NCI-H2081 (cell line): ENCODE measurements at places on chromosomes 11 and 22.

- DNase-seq, result no peak
Measured at GRCh38 chr11:126548581-126549550, 193.4 kb downstream of the ST3GAL4 start.

- DNase-seq, result no peak
Measured at GRCh38 chr11:18438691-18439090, 17.0 kb upstream of the LDHAL6A start.

GRCh38 chr11:77753230-77753629 is 67.3 kb downstream of the RSF1 start:
- DNase-seq, result no peak

DNA sequence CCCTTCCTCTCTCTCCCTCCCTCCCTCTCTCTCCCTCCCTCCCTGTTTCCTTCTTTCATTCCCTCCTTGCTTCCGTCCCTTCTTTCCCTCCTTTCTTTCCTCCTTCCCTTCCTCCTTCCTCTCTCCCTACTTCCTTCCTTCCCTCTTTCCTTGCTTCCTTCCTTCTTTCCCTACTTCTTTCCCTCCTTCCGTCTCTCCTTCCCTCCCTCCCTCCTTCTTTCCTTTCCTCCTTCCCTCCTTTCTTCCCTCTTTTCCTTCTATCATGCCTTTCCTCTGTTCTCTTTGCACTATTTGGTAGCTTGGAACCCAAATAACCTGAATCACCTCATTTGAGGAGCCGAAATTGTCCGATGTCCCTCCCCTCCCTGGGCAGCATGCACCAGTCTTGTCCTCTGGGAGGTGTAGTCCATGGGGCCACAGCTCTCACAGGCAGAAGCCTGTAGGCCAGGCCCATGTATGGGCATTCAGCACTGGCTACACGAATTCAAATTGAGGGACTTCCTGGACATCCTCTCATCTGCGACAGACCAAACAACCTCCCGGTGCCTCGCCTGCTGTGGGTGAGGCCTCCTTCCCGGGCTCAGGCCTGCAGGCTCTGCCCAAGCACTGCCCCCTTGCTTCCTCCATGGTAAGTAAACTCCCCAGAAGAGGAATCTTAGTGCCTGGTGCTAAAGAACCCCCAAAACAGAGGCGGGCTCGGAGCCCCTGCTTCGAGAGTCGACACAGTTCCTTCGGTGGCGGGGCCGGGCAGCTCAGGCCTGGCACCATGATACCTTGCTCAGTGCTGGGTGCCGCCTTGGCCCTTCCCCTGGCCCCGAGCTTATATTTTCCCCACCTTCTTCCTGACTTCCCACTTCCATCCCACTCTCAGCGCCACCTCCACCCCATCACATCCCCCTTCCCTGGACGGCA is 454.1 kb upstream of the CADM1 start:
- DNase-seq, result peak; percentile 63

- no peak for DNase-seq
Measured at GRCh38 chr11:90874281-90874680, 651.4 kb upstream of the CHORDC1 start.

GRCh38 chr22:27397954-27398342 is 403.6 kb downstream of the MN1 start:
- DNase-seq, result no peak

- no peak for DNase-seq
Measured at GRCh38 chr11:45399166-45399565, 113.0 kb upstream of the SYT13 start.

- DNase-seq, result no peak
Measured at GRCh38 chr11:14237444-14237961, 121.5 kb downstream of the RRAS2 start.

DNA sequence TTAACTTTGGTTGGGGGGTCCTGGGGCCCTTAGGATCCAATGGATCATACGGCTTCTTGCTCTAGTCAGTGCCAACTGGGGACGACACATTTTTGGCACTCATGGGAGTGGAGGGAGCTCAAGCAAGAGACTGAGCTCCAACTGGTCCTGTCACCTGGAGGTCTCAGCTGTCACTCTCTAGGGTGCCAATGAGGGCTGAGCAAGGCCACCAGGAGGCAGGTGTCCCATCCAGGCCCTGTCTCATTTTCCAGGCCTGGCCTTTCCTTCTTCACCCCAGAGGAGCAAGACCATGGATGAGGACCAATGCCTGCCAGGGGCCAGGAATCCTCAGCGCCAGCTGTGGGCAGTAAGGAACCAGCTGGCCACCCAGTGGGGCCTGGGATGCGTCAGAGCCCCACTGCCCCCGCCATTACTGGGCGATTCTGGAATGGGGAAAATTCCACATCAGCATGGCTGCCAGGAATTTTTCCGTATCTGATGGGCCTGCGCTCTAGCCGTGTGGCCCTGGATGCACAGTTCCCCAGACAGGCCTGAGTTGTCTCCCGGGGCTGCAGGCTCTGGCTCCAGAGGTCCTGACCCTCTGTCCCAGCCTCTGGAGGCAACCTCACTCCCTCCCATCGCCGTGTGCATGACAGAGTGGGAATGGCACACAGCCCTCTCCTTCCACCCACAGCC is 669 bp upstream of the GAL3ST1 start:
- no peak for DNase-seq

DNA sequence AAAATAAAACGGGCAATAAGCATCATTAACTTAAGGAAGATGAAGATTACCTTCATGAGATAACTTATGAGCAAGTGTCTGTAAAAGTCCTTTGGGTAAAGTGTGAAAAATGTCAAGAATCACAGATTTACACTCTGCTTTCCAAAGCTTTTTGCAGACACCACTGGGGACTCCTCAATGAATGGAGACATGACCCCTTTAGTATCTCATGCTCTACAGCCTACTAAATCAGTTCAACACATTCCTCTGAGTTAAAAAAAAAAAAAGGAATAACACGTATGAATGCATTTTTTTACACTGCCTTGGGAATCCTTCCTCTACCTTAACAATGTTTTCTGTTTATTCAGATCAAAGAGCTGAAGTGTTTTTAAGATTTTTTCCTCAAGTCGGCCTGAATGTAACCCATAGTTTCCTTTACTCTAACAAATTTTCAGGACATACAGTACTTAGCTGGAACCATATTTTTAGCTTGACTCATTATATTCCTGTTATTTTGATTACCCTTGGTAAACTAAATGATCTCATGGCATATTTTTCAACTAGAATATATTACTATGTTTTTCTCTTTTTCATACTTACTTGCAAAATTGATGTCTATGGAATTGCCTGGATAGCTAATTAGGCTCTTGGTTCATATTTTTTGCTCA is 25.9 kb upstream of the RAB30 start:
- DNase-seq, result no peak

GRCh38 chr11:59679347-59679746 is 10.5 kb upstream of the PATL1 start:
- no peak for DNase-seq

DNA sequence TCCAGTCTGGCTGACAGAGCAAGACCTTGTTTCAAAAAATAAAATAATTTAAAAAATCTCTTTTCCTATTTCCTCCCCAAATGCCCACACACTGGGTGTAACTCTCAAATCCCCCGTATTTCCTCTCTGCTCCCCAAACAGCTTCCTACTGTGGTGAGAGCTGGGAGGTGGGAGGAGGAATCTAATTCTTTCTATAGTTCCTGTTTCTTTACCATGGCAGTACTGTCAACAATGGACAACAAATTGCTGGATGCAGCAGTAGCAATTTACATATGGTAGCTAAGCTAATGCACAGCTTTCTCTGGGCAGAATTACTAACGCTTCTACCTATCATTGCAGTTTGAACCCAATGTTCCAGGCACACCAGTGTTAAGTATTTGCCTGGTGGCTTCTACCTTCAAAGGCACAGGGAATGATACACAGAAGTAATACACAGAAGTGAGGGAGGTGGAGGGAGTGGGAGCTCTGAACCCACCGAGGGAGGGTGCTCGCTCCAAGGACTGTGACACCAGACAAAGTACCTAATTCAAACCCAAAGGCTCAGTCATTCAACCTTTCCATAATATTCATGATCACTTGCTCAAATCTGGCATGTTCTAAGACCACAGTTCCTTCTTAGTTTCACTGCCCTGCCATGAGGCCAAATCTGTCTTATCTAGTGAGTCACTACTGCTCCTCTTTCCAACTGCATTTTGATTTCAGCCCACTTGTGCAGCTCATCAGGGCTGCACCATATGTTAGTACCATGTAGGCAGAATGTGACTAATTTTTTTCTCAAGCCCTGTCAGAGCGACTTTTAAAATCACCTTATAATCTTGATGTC is 37.9 kb downstream of the CELF1 start:
- no peak for DNase-seq

DNA sequence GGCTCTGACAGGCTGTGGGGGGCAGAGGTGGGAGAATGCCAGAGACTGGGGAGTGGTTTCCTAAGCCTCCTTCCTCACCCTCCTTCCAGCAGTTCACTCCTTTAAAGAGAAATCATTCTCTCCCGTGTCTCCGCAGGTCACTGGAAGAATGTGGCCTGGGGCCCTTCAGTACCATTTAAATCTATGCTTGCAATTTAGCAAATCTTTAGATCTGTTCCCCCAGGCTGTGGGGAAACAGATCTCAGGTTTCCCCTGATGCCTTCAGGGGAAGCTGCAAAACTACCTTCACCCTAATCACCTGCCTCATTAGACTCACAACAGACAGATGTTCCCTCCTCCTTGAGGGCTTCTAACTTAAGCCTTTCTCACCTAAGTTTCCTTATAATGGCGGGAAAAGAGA is 55.3 kb downstream of the KIRREL3 start:
- DNase-seq, result no peak

DNA sequence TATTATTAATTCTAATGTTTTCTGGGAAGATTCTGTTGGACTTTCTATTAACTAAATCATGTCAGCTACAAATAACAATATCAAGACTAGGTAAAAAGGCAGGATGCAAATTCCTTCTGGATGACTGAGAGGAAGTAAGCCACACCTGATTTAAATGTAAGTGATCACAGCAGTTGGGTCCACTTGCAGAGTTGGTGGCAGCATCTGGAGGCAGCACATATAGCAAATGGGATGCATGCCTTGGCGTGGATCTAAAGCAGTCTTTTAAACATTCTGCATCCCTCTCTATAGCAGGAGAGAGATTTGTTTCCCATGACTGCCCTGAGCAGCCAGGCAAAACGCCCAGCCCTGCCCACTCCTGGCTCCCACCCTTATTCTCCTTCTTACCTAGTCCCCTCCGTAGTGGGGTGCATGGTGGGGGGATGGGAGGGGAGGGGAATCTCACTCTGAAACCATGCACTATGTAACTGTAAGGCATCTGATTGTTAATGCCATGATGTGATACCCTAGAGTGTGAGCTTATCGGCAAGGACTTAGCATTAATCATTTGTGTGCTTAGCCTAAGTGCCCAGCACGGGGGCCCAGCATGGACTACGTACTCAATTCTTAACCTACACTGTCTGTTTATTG is 130.3 kb downstream of the EFCAB6 start:
- DNase-seq, result no peak

GRCh38 chr11:134267461-134267860 is 8.7 kb upstream of the GLB1L3 start:
- no peak for DNase-seq

DNA sequence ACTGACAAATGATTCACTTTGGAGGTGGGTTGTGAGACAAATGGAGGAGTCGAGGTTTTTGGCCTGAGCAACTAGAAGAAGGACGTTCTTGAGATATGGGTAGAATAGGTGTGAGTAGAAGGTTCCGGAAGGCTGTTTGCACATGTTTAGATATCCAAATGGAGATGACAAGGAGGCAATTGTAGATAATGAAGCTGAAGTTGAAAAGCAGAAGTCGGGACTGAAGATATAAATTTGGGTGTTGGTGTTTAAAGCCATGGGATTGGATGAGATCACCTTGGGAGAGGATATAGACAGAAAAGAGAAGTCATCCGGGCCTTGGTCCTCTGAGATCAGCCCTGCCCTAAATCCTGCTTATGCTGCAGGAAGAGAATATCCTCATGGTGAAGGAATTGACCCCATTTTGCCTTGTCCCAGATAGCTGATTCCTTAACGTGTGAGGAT is 75.5 kb upstream of the CD44 start:
- DNase-seq, result no peak

DNA sequence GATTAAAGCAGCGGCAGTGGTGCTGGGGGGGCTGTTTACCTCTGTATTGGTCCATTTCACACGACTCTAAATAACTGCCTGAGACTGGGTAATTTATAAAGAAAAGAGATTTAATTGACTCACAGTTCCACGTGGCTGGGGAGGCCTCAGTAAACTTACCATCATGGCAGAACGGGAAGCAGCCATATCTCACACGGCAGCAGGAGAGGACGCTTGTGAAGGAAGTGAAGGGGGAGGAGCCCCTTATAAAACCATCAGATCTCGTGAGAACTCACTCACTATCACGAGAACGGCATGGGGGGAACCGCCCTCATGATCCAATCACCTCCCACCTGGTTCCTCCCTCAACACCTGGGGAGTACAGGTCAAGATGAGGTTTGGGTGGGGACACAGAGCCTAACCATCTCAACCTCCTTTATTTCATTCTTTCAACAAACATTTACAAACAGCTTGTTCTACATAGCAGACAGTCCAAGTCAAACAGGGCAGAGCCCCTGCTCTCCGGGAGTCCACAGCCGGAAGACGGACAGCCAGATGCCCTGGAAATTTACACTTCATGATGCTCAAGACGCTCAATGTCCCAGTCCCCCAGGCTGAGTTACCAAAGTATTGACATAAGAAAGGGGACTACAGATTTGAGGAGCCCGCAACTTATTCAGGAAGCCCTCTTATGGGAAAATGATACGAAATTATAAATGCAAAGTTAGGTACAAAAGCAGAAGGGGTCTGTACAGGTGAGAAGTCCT is 26.3 kb upstream of the HMGXB4 start:
- DNase-seq, result peak; percentile 41

- DNase-seq, result no peak
Measured at GRCh38 chr11:130916910-130917309, 631 bp upstream of the SNX19 start.

- DNase-seq, result no peak
Measured at GRCh38 chr11:116895048-116895757, 57.8 kb upstream of the APOA1 start.
